Panc1 (cell line): ENCODE measurements at places on chromosomes 6 and 20. TPM values are rescaled to one million over a fixed set of nuclear protein-coding genes. Genes with fewer than 3 reads are reported as not detected.

- no peaks in the 10 kb centered on the region for H3K27me3 ChIP-seq
- no peaks in the 10 kb centered on the region for H3K36me3 ChIP-seq
- no peak for DNase-seq
- no peaks in the 10 kb centered on the region for H3K4me1 ChIP-seq
Measured at GRCh38 chr6:51553246-51554015, 534.0 kb downstream of the PKHD1 start.

- H3K36me3 ChIP-seq: no peaks in the 10 kb centered on the region
- H3K27me3 ChIP-seq: no peaks in the 10 kb centered on the region
- no peak overlapping the region for H3K27ac ChIP-seq
- H3K4me1 ChIP-seq: no peaks in the 10 kb centered on the region
Measured at GRCh38 chr20:16283978-16284377, 289.3 kb downstream of the KIF16B start.

GRCh38 chr20:38293491-38294065 lies 10.4 kb upstream of the BPI start:
- H3K36me3 ChIP-seq: no peaks in the 10 kb centered on the region
- no peaks in the 10 kb centered on the region for H3K27me3 ChIP-seq
- H3K4me1 ChIP-seq: no peaks in the 10 kb centered on the region
- H3K4me3 ChIP-seq: no peak overlapping the region
- no peak overlapping the region for H3K27ac ChIP-seq

DNA sequence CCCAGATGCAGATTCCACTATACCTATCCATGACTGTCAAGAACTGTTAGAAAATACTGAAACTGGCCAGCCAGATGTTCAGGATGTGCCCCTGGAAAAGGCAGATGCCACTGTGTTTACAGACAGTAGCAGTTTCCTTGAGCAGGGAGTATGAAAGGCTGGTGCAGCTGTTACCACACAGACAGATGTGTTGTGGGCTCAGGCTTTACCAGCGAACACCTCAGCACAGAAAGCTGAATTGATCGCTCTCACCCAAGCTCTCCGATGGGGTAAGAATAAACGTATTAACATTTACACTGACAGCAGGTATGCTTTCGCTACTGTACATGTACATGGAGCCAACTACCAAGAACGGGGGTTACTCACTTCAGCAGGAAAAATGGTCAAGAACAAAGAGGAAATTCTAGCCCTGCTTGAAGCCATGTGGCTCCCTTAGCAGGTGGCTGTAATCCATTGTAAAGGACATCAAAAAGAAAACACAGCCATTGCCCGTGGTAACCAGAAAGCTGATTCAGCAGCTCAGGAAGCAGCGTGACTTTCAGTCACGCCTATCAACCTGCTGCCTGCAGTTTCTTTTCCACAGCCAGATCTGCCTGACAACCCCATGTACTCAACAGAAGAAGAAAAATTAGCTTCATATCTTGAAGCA lies 459.7 kb upstream of the HTR1E start:
- no peaks in the 10 kb centered on the region for H3K27me3 ChIP-seq
- DNase-seq: no peak

GRCh38 chr20:62344092-62344491 lies 23.0 kb downstream of the LAMA5 start:
- no peaks in the 10 kb centered on the region for H3K27me3 ChIP-seq
- no peak for DNase-seq
- H3K4me3 ChIP-seq: no peak overlapping the region
- no peaks in the 10 kb centered on the region for H3K4me1 ChIP-seq
- peaks cover 31% of the 10 kb centered on the region for H3K36me3 ChIP-seq

DNA sequence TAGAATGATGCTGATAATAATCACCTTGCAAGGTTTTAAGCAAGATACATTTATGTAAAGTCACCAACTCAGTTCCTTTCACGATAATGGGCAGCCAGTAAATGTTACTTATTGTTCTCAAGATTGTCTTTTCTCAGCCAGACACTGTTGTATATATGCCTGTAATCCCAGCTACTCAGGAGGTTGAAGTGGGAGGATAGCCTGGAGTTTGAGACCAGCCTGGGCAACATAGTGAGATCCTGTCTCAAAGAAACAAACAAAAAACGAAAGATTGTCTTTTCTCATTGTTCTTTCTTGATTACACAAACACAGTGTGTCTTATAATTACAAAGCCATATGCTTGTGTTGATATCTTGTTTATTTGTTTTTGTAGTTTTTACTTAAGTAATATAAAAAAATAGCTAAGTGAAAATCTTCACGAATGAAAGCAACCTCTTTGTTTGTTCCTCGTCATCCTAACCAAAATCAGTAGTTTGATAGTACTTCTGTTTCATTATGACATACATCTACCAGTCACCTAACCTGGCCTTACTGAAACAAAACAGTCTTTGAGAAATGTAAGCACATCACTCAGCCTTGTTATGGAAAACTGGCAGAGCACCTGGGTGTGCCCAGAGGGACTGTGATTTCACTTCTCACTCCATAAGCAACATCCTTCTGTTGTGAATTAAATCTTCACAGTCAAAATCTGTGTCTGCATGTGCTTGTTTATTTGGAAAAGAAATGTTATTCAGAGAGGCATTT lies 436.2 kb upstream of the SOX4 start:
- H3K27me3 ChIP-seq: no peaks in the 10 kb centered on the region
- no peaks in the 10 kb centered on the region for H3K4me1 ChIP-seq
- no peak for DNase-seq
- H3K4me3 ChIP-seq: no peak overlapping the region

GRCh38 chr6:44805238-44805846 lies 417.8 kb downstream of the CDC5L start:
- DNase-seq: no peak
- no peaks in the 10 kb centered on the region for H3K4me1 ChIP-seq
- H3K36me3 ChIP-seq: no peaks in the 10 kb centered on the region
- H3K27me3 ChIP-seq: peaks cover 6% of the 10 kb centered on the region; the same call in 1 of the 2 replicates
- H3K27ac ChIP-seq: no peak overlapping the region

GRCh38 chr6:158627168-158627939 lies 17.2 kb downstream of the DYNLT1 start:
- H3K4me3 ChIP-seq: no peak overlapping the region
- no peak for DNase-seq
- peaks cover 10% of the 10 kb centered on the region for H3K36me3 ChIP-seq

DNA sequence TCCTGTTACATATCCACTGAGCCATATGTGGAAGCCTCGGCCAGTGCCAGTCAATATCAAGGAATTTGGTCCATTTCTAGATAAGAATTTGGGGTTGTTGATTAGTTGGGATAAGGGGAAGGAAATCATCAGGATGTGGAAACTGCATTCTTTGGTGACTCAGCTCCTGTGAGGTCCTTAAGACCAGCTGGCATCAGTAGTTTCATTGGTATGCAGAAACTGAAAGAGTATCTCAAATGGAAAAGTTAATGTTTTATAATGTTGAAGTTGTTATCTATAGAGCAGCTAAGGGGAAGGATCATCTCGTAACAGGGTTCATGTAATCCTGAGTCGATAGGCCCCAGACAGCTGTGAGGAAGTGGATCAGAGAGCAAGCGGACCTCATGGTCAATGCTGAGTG lies 87.9 kb upstream of the PRND start:
- no peaks in the 10 kb centered on the region for H3K36me3 ChIP-seq
- peaks cover 8% of the 10 kb centered on the region for H3K27me3 ChIP-seq
- no peaks in the 10 kb centered on the region for H3K4me1 ChIP-seq
- H3K4me3 ChIP-seq: no peak overlapping the region

GRCh38 chr6:27768556-27768955 lies 143.6 kb downstream of the OR2B2 start:
- H3K4me3 ChIP-seq: no peak overlapping the region
- no peak for DNase-seq
- no peak overlapping the region for H3K27ac ChIP-seq
- H3K27me3 ChIP-seq: no peaks in the 10 kb centered on the region

GRCh38 chr6:106256201-106256968 lies 69.2 kb downstream of the ATG5 start:
- peaks cover 17% of the 10 kb centered on the region for H3K4me1 ChIP-seq
- H3K4me3 ChIP-seq: no peak overlapping the region
- no peaks in the 10 kb centered on the region for H3K27me3 ChIP-seq
- H3K27ac ChIP-seq: no peak overlapping the region

DNA sequence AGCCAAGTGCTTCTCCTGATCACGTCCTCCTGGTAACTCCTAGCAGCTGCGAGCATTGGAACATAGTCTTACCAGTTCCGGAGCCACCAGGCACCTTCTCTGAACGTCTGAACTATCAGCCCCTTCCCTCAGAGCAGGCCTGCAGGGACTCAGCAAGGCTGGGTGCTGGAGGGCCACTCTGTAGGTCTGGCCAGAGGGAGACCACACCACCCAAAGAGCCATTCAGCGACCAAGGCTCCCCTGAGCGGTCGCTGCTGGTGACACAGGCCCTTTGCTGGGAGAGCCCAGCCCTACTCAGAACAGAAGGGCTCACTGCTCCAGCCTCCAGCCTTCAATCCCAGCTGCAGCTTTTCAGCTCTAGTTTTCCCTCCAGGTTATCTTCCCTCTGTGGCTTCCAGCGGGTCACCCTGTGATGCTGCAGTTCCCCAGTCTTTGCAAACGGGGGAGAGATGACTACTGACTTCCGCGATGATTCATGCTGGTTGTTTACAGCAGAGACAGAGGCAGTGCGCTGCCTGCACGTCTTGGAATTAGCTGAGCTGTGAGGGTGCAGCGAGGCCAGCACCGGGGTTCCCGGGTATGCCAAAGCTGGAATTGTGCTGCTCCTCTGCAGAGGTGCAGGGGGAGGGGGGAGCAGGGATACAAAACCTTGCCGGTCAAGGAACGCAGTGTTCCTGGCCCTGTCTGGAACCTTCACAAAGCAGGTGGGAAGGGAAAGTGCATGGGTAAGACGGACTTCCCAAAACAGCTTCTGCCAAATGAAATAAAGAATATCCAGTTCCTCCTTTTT lies 161.4 kb downstream of the LY86 start:
- peaks cover 12% of the 10 kb centered on the region; the same call in 1 of the 2 replicates for H3K4me1 ChIP-seq
- DNase-seq: no peak
- H3K36me3 ChIP-seq: no peaks in the 10 kb centered on the region
- H3K27me3 ChIP-seq: no peaks in the 10 kb centered on the region
- peak overlapping the region; percentile 21; the same call in 1 of the 2 replicates for H3K4me3 ChIP-seq

- no peak overlapping the region for H3K27ac ChIP-seq
- H3K4me1 ChIP-seq: no peaks in the 10 kb centered on the region
- H3K27me3 ChIP-seq: no peaks in the 10 kb centered on the region
Measured at GRCh38 chr6:121460170-121460569, 24.7 kb downstream of the GJA1 start.

GRCh38 chr6:142692942-142693341 lies 252.0 kb downstream of the HIVEP2 start:
- no peak overlapping the region for H3K27ac ChIP-seq
- H3K36me3 ChIP-seq: no peaks in the 10 kb centered on the region
- no peak overlapping the region for H3K4me3 ChIP-seq
- H3K4me1 ChIP-seq: no peaks in the 10 kb centered on the region
- H3K27me3 ChIP-seq: no peaks in the 10 kb centered on the region

DNA sequence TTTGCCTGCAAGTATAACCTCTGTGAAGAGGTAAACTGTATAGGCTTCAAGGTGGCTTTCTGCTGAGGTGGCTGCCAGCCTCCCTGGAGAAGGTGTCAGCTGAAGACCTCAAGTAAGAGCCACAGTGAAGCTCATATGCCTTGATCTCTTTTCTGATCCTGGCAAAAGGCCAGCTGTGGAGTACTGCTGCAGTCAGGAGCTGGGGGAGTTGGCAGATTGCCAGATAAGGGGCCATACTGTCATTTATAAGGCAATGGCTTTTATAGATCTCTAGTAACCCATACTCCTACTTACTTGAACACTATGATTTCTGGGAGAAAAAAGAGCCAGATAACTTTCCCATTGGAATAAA lies 8.8 kb upstream of the CEP85L start:
- H3K4me1 ChIP-seq: no peaks in the 10 kb centered on the region
- H3K27me3 ChIP-seq: peaks cover 5% of the 10 kb centered on the region; the same call in 1 of the 2 replicates
- H3K27ac ChIP-seq: no peak overlapping the region
- no peaks in the 10 kb centered on the region for H3K36me3 ChIP-seq

- H3K27me3 ChIP-seq: no peaks in the 10 kb centered on the region
- H3K27ac ChIP-seq: no peak overlapping the region
- H3K4me3 ChIP-seq: no peak overlapping the region
Measured at GRCh38 chr6:85157311-85157710, 292.6 kb upstream of the NT5E start.

GRCh38 chr6:44935693-44936300 lies 392.3 kb upstream of the RUNX2 start:
- H3K27ac ChIP-seq: no peak overlapping the region
- DNase-seq: no peak
- no peaks in the 10 kb centered on the region for H3K36me3 ChIP-seq
- H3K4me3 ChIP-seq: no peak overlapping the region
- H3K4me1 ChIP-seq: no peaks in the 10 kb centered on the region

GRCh38 chr6:76982476-76983199 lies 480.7 kb downstream of the HTR1B start:
- no peak for DNase-seq
- no peak overlapping the region for H3K4me3 ChIP-seq
- no peaks in the 10 kb centered on the region for H3K27me3 ChIP-seq
- H3K27ac ChIP-seq: no peak overlapping the region
- H3K4me1 ChIP-seq: no peaks in the 10 kb centered on the region

DNA sequence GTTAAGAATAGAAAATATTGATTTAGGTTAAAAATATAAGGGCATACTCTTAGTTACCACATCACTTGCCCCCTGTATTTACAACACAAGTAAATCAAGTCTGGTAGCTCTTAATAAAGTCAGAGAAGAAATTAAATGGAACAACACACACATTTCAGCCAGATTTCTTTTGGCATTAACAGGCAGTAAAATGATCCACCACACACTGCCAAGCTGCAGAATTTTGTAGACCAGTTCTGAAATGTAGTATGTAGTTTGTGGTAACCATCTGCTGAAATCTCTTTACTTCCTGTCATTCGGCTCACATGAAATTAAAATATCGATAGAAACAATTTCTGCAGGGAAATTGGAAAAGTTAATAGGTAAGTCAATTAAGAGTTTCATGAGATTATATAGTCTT lies 326.8 kb downstream of the KHDRBS2 start:
- no peaks in the 10 kb centered on the region for H3K4me1 ChIP-seq
- no peak for DNase-seq
- H3K36me3 ChIP-seq: no peaks in the 10 kb centered on the region
- H3K27ac ChIP-seq: no peak overlapping the region
- H3K4me3 ChIP-seq: no peak overlapping the region
- H3K27me3 ChIP-seq: no peaks in the 10 kb centered on the region

- no peaks in the 10 kb centered on the region for H3K27me3 ChIP-seq
- peak overlapping the region; percentile 16 for H3K4me3 ChIP-seq
- peak overlapping the region; percentile 97 for H3K27ac ChIP-seq
- DNase-seq: peak; percentile 62
- no peaks in the 10 kb centered on the region for H3K36me3 ChIP-seq
- H3K4me1 ChIP-seq: peaks cover 59% of the 10 kb centered on the region
Measured at GRCh38 chr6:165575158-165575549, 87.9 kb downstream of the PDE10A start.

FHL5 gene
- not detected for total RNA-seq

EPPIN gene
- total RNA-seq: not detected

KCNS1 gene
- not detected for total RNA-seq

BANF2 gene
- total RNA-seq: not detected

FERMT1 gene
- 0.95 TPM for total RNA-seq

BIRC7 gene
- total RNA-seq: 9.0 TPM

GPLD1 gene
- total RNA-seq: 0.98 TPM
